ENCODE measurements at places on chromosomes 5 and 9. TPM values are rescaled to one million over a fixed set of nuclear protein-coding genes. Genes with fewer than 3 reads are reported as not detected.

The SPEF2 gene
- total RNA-seq, result 1.6 TPM

The SHOC1 gene
- total RNA-seq, result not detected

The PLAC8L1 gene
- total RNA-seq, result 0.83 TPM

The REEP2 gene
- total RNA-seq, result 12.3 TPM

The STPG3 gene
- total RNA-seq, result not detected

The IL4 gene
- total RNA-seq, result not detected
